CD4-positive, alpha-beta T cell treated with Interleukin-1 beta for 1 hour (primary cell): ENCODE measurements at places on chromosomes 16 and 17.
A peak's percentile ranks its signal among the peaks of the same experiment; 100 is the strongest.

- no peak for DNase-seq
These were observed 55.1 kb downstream of the PLD6 start for GRCh38 chr17:17151055-17151454.

DNA sequence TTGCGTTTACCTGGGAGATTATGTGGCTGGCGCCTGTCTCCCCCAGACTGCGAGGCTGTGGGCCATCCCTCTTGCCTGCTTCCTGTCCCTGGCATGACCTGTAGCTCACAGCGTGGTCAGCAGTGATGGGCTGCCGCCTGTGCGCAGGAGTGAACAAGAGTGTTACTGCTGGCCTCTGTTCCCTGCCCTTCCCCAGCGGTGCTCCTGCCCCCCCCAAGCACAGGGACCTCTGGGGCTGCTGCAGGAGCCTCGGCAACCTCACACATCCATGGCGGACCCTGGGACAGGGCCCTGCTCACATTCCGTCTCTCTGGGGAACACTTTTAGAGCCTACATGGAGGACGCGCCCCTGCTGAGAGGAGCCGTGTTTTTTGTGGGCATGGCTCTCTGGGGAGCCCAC is 10.6 kb downstream of the TSC2 start:
- DNase-seq = no peak

- DNase-seq = peak; percentile 32
These were observed 11.1 kb upstream of the ATP2C2 start for GRCh38 chr16:84357191-84357651.

- no peak for DNase-seq
These were observed 103.7 kb downstream of the NPIPB5 start for GRCh38 chr16:22614271-22614947.

GRCh38 chr17:67187927-67188326 is 57.1 kb downstream of the HELZ start:
- no peak for DNase-seq

DNA sequence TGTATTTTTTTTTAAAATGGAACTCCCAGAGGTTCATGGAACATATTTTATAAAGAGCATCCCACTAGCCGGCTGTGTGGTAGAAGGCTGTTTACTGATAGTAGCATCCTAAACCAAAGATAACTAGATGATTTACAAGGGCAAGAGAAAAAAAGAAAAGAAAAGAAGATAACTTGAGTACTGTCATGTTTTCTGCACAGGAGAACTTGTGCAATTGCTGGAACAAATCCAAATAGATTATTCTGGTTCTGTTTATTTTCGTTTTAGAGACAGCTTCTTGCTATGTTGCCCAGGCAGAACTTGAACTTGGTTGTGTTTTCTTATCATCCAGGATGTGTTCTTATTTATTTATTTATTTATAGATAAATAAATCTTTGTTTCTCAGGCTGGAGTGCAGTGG is 20.9 kb upstream of the PPM1D start:
- DNase-seq = no peak

DNA sequence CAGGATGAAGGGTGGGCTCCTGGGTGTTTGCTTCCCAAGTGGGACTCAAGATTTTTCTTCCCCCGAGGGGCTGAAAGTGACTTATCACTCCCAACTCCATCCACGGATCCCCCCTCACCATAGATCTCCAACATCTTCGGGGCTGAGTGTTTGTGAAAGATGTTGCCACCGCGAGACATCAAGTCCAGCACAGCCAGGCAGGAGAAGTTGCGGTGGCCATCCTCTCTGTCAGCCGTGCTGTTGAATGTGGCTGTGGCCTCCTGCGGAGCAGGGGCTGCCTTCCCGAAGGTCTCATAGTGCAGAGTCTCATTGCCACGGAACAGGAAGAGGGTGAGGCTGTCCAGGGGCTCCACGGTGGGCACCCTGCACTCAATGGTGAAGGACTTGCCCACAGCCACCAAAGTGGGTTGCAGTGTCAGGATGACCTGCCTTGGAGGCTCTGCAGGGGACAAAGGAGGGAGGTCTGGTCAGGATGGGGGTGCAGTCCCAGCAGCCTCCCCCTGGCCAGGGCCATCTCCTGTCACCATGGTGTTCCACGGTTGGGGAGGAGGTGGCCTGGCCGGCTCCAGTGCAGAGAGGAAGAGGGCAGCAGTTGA is 5.5 kb downstream of the PRR29 start:
- DNase-seq = no peak

- no peak for DNase-seq
These were observed 2.1 kb downstream of the RAB40C start for GRCh38 chr16:591892-592517.
